ENCODE measurements at places on chromosomes 4 and X.

GRCh38 chrX:101430457-101431078 lies 22.5 kb downstream of the HNRNPH2 start:
- DNase-seq = no peak

DNA sequence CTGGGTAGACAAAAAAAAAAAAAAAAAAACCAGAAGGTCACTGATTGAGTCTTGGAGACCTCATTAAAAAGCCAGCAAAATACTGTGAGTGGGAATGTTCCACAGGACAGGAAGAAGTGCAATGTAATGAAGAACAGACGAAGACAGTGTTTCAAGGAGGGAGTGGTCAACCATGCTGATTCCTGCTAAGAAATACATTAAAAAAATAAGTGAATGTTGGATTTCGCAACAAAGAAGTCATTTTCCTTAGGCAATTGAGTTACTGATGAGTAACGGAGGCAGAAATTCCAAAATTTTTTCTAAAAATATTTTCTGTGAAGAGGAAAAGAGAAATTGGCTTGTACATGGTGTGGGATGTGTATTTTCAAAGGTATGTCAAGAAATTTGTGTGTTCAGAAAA lies 94.3 kb upstream of the FAM47B start:
- DNase-seq = no peak

- no peak for DNase-seq
These were observed 68.9 kb downstream of the MAP3K15 start for GRCh38 chrX:19446397-19446796.

DNA sequence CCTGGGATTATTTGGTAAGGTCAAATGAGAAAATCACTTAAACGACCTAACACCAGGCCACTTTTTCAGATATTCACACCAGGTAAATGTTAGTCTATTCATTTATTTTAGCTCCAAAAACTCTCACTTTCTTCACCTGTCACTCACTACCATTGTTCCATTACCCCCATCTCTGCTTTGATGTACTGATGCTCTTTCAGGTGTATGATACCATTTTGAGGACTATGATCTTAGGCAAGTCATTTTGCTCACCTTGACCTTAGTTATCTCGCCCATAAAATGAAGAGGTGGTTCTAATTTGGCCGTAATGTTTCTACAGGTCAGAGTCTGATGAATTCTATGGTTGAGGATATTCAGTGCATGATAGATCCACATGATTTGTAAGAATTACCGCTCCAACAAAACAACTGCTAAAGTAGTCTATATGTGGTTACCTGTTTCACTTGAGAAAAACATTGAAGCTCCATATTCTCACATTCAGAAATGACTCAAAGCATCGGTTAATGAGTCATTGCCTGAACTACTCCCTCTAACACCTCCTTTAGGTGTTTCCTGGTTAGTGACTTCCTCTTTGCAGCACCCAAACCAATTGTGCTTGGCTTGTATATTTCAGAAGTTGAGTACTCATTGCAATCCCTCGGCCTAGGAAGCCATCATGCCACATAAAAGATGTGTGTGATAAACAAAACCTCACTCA lies 4.5 kb downstream of the DTHD1 start:
- DNase-seq = no peak

GRCh38 chr4:161454860-161455259 lies 708.9 kb downstream of the FSTL5 start:
- DNase-seq = no peak

DNA sequence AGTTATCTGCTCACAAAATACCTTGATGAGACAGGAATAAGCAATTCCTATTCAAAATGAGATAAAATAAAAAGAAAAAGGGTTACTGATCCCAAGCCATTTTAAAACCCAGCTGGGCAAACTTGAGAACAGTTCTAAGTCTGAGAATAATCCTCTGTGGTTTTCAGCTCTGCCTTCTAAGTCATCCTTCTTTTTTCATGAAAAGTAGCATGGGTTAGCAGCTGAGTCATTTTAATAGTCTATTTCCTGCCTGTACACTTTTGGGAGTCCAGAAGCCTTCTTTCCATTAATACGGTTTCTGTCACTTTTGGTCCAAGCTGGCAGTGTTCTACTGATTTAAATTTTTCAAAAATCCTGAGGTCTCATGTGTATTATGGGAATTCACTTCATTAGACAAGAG lies 374.3 kb downstream of the IQCM start:
- DNase-seq = no peak

DNA sequence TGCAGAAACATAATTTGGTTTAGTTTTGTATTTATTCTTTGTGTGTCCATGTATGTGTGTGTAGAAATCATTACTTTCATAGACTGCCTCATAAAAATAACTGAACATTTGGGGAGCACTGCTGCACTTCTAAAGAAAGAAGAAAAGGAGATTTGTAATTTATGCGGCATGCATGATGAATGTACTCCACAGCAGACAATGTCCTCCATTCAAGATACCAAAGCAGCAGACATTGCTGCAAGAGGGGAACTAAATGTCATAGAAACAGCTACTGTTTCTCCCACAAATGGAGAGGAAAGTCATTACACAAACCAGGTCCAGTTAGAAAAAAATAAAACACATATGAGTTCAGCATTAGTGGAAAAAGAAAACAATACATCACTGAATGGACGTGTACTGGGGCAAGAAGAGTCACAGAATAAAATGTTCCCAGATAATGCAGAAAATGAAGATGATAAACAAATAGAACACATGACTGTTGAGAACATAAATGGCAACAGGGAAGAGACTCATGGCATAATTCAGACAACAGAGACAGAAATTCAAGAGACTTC lies 2.6 kb downstream of the DTHD1 start:
- no peak for DNase-seq

GRCh38 chrX:136954930-136955329 lies 74.4 kb upstream of the RBMX start:
- DNase-seq = peak; percentile 6

DNA sequence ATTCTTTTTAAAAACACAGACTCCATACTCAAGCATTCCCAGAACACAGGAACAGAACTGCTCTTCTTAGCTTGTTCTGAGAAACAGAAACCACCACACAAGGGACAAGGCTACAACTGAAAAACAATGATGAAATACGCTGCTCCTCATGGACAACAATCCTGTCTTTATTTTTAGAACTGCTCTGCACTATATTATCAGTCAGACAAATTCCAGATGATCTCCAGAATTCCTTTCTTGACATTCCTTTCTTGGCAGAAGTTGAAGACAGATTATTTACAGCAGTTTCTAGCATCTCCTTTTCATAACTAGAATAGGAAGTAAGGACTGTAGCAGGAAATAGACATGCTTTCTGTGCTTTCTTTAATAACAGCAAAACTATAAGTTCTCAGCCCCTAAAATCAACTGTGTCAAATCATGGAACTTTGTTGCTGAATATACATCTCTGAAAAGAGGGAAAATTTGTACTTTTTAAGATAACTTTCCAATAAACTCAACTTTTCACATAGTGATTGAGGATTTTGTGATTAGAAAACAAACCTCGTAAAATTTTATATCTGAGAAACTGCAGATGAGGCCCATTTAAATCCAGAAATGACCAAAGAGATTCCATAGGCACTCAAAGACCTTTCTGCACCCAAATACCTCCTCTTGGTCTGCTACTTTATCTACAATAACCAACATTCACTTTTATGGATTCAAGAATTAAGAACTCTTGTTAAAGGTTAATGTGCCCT lies 35.9 kb downstream of the ANTXR2 start:
- no peak for DNase-seq

- DNase-seq = no peak
These were observed 66.3 kb downstream of the CLDN34 start for GRCh38 chrX:10033375-10034007.

GRCh38 chr4:83013420-83013867 lies 2.8 kb upstream of the LIN54 start:
- DNase-seq = peak; percentile 57

DNA sequence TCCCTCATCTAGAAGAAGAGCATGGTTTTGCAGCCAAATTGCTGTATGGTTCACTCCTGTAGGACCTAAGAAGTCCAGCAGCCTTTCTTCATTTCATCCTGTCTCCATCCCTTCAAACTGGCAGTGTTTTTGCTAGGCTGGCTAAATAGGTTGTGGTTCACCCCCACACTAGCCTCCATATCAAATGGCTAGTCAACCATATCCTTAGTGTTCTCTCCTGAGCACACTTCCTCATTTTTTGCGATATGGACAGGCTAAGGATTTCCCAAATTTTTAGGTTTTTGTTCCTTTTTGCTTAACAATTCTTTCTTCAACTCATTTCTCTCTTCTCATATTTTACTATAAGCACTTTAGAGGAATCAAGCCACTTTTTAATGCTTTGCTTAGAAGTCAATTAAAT lies 98.8 kb upstream of the NOCT start:
- no peak for DNase-seq

- DNase-seq = no peak
These were observed 823.8 kb downstream of the CCSER1 start for GRCh38 chr4:90951037-90951436.

DNA sequence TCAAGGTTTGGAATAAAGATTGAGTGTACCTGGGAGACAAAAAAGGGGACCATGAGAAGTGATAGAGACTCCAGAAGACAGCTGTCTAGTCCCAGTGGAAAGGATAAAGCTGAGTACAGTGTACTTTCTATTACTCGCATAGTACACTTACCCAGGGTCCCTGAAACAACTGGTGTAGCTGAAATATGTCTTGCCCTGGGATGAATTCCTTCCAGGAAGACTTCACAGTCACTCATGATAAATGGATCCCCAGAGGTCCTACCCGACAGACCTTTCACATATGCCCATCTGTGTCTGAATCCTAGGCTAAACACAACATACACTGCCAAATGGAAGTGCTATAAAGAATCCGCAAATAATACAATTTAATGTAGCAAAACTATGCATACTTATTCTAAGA lies 48.2 kb upstream of the SPANXN1 start:
- DNase-seq = no peak

DNA sequence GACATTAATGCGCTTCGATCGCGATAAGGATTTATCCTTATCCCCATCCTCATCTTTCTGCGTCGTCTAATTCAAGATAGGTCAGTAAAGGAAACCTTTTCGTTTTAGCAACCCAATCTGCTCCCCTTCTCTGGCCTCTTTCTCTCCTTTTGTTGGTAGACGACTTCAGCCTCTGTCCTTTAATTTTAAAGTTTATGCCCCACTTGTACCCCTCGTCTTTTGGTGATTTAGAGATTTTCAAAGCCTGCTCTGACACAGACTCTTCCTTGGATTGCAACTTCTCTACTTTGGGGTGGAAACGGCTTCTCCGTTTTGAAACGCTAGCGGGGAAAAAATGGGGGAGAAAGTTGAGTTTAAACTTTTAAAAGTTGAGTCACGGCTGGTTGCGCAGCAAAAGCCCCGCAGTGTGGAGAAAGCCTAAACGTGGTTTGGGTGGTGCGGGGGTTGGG lies 528 bp upstream of the FGF2 start:
- DNase-seq = no peak

DNA sequence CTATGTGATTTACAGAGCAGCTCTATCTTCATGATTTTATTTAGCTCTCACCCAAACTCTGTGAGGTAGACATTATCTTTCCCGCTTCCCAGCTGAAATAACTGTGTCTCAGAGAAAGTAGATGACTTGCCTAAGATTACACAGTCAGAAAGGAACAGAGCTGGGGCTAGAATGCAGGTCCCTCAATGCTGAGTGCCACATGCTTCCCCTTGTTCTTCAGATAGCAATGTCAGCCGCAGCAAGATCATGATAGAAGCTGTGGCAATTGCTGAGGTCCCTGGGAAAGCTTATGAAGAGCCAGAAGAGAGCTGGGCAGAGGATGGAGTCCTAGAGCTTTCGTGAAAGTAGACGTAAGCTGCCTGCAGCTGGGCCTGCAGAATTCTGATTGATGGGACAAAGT lies 11.1 kb upstream of the GABRE start:
- no peak for DNase-seq

- DNase-seq = no peak
These were observed 254.6 kb upstream of the EPHA5 start for GRCh38 chr4:65924843-65925242.

- DNase-seq = no peak
These were observed 130.0 kb upstream of the STX18 start for GRCh38 chr4:4671774-4672349.

Measured in DMS 273 treated with DMSO at 0.1 percent for 48 hours (cell line).